ENCODE measurements at places on chromosomes 3 and 15.

- DNase-seq, result no peak
Observed at GRCh38 chr3:127702151-127702578, 29.4 kb downstream of the ABTB1 start.

DNA sequence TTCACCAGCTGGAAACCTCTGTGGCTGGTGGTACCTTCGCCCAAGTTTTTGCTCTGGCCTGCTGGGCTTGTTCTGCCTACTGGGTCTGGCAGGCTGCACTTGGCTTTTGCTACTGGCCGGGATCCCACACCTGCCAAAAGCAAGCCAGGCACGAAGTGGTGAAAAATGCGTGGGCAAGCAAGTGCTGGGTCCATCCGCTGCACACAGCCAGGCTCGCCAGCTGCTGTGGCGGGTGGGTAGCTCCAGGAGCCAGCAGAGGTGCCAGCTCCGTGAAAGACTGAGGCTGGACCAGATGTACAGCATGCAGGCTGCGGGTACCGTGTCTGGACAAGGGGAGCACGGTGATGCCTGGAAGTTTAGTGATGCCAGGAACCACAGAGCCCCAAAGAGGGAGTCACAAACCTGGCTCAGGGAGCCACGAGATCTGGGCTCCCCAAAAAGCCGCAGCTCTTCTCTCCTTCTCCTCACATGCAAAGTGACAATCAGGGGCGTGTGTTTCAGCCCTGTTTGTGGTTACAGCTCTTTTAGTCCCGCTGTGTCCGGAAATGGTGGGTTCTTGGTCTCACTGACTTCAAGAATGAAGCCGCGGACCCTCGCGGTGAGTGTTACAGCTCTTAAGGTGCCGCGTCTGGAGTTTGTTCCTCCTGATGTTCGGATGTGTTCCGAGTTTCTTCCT is 1455.6 kb upstream of the GBE1 start:
- no peak for DNase-seq

DNA sequence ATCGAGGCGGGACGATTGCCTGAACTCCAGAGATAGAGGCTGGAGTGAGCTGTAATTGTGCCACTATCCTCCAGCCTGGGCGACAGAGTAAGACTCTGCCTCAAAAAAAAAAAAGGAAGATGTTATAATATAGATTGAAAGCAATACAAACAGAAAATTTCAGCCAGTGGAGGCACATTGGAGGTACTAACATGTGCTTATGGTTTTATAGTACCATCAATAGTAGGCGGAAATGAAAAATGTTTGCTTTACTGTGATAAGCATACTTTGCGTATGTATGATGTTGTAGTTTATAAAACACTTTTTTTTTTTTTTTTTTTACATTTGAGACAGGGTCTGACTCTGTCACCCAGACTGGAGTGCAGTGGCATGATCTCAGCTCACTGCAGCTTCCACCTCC is 8.8 kb downstream of the RAD54L2 start:
- no peak for DNase-seq

DNA sequence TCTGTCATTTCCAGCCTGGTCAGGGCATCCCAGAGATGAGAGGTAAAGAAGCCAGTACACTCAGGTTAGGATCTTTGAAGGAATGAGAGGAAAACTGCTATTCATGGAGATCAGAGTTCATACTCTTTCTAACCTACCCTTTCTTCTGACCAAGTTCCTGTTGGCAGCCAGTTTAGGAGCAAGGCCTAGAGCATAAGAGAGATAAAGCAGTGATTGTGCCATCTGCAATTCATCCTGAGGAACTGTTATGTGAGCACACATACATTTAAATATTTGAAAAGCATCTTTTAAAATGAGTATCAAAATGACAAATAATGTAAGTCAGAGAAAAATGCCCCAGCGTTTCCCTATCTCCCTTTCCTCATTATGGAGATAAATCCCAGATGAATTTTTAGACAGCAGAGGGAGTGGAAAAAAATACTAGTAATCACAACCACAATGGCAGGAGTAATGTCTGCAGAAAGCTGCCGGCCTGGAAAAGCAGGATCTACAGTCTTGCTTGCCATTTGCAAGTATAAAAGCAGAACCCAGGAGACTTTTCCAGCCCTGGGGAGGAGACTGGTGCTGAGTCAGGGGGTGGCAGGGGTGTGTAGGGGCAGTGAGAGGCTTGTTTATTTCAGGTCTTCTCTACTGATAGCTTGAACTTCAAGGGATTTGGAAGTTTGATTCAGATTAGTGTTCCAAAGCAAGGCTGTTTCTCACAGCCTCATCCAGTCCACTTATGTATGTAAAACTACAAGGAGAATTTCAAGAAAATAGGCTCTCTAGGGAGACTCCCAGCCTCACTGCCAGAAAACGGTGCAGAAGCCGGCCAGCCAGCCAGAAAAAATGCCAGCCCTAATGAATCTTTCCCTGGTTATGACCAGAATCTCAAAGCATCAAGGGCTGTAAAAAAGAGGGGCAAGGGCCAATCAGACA is 1052.4 kb downstream of the TUSC7 start:
- no peak for DNase-seq

DNA sequence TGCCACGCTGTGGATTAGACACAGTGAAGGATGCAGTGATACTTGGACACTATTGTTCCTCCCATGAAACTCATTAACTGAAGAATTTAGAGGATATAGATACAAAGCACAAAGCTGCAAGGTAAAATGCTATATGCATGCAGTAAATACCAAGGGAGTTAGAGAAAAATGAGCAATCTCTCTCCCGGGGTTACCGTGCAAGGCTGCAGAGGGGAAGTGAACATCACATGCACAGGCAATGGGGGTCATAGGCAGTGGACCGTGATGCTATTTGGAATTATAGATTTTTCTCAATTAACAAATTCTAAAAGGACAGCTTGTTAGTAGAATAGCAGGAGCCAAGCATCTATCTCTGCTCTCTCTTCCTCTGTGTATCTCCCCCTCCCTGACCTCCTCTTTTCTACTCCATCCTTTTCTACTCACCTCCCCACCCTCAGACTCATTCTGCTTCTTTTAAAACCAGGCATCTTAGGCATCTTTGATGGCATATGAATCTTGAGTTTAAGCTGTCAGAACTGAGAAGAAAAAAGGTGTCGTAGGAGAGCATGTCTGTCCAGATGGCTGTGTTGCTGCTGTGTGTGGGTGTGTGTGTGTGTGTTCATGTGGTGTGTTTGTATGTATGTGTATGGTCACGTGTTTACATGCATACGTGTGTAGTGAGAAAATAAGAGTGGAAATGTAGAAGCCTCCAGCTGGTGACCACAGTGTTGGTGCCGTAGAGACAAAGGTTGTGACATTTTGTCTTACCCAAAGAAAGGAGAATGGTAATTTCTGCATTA is 339.0 kb downstream of the EPHB1 start:
- no peak for DNase-seq

- DNase-seq, result no peak
Observed at GRCh38 chr3:70177881-70178645, 134.4 kb downstream of the MDFIC2 start.

DNA sequence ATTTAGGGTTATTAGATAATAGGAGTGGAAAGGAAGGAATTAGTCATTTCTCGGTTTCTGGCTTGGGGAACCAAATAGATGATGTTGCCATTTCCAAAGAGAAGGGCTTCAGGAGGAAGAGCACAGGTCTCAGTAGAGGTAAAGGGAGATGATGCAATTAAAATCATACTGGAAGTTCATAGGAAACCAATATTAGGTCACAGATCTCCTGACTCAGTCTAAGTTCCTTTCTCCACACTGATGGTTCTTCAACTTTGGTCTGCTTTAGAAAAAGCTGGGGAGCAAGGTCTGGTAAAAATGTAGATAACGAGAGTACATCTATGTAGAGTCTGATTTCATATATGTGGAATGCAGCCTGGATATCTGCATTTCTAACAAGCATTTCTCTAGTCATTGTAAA is 130.9 kb downstream of the POLQ start:
- DNase-seq, result no peak

DNA sequence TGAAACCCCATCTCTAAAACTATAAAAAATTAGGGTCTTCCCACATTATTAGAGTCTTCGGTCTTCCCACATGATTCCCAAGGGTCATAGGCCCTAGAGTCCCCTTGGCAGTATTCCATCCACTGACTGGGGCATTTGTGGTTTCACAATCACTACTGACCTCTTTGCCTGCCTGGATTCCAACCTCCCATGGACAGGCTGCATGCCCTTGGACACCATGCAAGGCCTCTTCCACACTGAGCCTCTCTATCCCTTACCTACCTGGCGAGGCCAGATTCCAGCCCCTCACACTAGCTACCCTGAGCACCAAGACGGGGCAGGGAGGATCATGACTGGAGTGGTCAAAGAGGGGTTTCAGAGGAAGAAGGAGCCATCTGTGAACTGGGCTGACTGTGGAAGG is 64.4 kb downstream of the SRGAP3 start:
- no peak for DNase-seq

All from SIG-M5 (cell line).